H4 (cell line): ENCODE measurements at places on chromosomes 1 and 21. TPM values are rescaled to one million over a fixed set of nuclear protein-coding genes. Genes with fewer than 3 reads are reported as not detected.

IQCC gene
- total RNA-seq: 2.6 and 4.3 TPM in 2 replicates

NR5A2 gene
- 0.06 TPM in 2 replicates for total RNA-seq

MAP3K21 gene
- 2.6 and 5.1 TPM in 2 replicates for total RNA-seq

AXDND1 gene
- total RNA-seq: 3.0 TPM in 1 of 2 replicates, not detected in the other

ARHGEF16 gene
- total RNA-seq: 0.58 and 0.97 TPM in 2 replicates

COG2 gene
- 31.1 and 32.6 TPM in 2 replicates for total RNA-seq

GPR89A gene
- total RNA-seq: 33.7 TPM in 2 replicates

SPRR1B gene
- not detected in 2 replicates for total RNA-seq
